ENCODE measurements at places on chromosomes 1 and 21. TPM values are rescaled to one million over a fixed set of nuclear protein-coding genes. Genes with fewer than 3 reads are reported as not detected.
A peak's percentile ranks its signal among the peaks of the same experiment; 100 is the strongest.

DNA sequence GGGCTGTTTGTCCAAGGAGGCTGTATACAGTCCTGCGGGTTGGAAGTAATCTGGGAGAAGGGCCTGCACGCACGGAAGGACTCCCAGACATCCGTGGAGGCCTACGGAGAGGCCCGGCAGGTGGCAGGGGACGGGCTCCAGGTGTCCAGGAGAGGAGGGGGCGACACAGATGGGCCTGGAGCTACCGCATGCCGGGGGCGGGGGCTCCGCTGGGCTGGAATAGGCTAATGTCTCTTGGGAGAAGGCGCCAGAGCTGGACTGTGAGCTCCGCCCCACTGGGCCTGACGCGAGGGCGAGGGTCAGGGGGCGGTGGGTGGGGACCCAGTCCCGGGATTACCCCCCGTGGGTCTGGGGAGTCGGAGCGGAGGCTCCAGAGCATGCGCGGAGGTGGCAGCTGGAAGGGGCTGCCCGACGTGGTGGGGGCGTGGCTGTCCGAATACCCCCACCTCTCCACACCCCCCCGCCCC lies 659 bp downstream of the AGO1 start:
- H3K27ac ChIP-seq = peak overlapping the region; percentile 73
- no peak for DNase-seq
- peaks cover 7% of the 10 kb centered on the region for H3K36me3 ChIP-seq

DNA sequence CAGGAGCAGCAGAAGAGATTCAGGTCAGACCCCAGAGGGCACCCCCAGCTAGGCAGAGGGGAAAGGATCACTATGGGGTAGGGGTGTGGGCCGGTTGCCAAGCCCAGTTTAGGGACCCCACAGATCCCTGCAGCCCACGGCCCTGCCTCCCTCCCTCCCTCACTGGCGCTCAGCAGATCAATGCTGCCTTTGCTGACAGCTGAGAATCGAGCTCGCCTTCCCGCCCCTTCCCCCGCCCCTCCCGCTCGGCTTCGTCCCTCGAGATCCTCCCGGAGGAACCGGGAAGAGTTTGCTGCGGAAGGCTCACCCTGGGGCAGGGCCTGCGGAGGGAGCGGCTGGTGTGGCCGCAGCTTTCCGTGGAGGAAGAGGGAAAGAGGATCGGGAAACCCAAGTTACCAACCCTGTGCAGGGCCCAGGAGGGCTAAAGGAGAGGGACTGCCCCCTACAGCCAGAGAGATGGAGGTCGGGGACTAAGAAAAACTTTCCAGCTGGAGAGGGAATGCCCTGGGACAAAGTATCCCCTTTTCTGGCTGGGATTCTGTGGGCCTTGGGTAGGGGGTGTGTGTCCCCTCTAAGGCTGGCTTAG lies 1.1 kb upstream of the KCNQ4 start:
- no peaks in the 10 kb centered on the region for H3K36me3 ChIP-seq
- H3K4me1 ChIP-seq = peaks cover 23% of the 10 kb centered on the region
- no peak for DNase-seq
- no peak overlapping the region for H3K4me3 ChIP-seq
- H3K27me3 ChIP-seq = no peaks in the 10 kb centered on the region

GRCh38 chr21:15592271-15592860 lies 137.4 kb upstream of the USP25 start:
- H3K4me1 ChIP-seq = no peaks in the 10 kb centered on the region
- DNase-seq = peak; percentile 15
- no peak overlapping the region for H3K4me3 ChIP-seq
- no peak overlapping the region for H3K27ac ChIP-seq
- no peaks in the 10 kb centered on the region for H3K27me3 ChIP-seq
- H3K36me3 ChIP-seq = no peaks in the 10 kb centered on the region

SYPL2 gene
- 0.74 TPM for total RNA-seq

DNA sequence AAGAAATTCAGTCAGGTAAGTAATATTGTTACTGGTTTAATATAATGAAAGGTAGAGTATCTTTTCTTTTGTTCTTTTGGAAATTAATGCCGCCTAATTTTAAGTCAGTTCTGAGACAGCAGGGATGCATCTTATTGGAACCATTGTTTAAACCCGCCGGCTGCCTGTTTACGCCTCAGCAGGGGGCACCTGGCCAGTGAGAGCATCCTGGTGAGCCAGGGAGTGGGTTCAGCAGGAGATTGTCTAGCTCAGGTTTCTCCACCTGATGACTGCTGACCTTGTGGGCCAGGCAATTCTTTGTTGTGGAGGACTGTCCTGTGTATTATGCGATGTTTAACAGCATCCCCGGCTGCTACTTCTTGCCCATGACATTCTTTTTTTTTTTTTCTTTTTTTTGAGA lies 30.2 kb downstream of the CHAF1B start:
- no peaks in the 10 kb centered on the region for H3K4me1 ChIP-seq
- no peak overlapping the region for H3K27ac ChIP-seq
- DNase-seq = no peak
- H3K4me3 ChIP-seq = no peak overlapping the region
- no peaks in the 10 kb centered on the region for H3K36me3 ChIP-seq

GRCh38 chr1:25563330-25564215 lies 20.2 kb downstream of the LDLRAP1 start:
- H3K36me3 ChIP-seq = no peaks in the 10 kb centered on the region
- no peaks in the 10 kb centered on the region for H3K27me3 ChIP-seq
- H3K27ac ChIP-seq = no peak overlapping the region
- H3K4me3 ChIP-seq = no peak overlapping the region
- no peak for DNase-seq

DNA sequence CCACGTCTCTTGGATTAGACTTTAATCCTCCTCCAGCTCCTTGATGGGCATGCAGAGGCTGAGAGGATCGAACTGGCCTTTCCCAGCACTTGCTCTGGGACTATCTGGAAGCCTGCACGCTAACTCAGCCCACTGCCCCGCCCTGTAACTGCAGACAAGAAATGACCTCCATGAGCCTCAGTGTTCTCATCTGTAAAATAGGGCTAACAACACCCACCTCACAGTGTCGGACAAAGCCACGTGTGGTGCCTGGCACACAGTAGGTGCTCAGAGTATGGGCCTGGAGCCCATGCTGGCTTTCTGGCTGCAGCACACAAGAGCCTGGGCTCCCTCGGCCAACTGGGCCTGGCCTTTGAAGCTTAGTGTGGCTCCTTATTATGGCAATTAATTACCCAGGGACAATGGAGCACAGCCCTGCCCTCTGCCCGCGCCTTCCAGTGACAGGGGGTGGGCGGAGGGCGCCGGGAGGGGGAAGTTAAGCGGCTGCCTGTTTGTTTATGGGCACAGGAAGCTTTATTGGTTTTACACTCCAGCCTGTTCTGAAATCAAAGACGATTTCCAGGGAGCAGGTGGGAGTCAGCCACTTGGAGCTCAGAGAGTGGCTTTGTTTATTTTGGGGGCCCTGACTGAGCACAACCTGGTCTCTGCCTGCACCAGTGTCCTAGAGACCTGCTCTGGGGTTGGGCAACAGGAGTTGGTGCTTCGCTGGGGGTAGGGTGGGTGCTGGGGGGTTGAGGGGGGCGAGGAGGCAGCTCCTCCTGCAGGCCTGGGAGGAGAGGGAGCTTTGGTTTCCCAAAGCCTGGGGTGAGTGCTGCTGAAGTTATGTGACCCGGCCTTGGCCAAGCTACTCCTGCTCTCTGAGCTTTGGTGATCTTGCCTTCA lies 31.0 kb downstream of the PAX7 start:
- H3K27me3 ChIP-seq = no peaks in the 10 kb centered on the region
- no peak overlapping the region for H3K27ac ChIP-seq
- DNase-seq = no peak
- peaks cover 6% of the 10 kb centered on the region for H3K4me1 ChIP-seq

TMEM183A gene
- 59.1 TPM for total RNA-seq

- H3K4me3 ChIP-seq = no peak overlapping the region
- no peaks in the 10 kb centered on the region for H3K27me3 ChIP-seq
- H3K4me1 ChIP-seq = no peaks in the 10 kb centered on the region
- no peak for DNase-seq
- H3K36me3 ChIP-seq = no peaks in the 10 kb centered on the region
- H3K27ac ChIP-seq = no peak overlapping the region
Observed at GRCh38 chr1:19785660-19786059, 14.1 kb downstream of the TMCO4 start.

MROH7 gene
- not detected for total RNA-seq

DNA sequence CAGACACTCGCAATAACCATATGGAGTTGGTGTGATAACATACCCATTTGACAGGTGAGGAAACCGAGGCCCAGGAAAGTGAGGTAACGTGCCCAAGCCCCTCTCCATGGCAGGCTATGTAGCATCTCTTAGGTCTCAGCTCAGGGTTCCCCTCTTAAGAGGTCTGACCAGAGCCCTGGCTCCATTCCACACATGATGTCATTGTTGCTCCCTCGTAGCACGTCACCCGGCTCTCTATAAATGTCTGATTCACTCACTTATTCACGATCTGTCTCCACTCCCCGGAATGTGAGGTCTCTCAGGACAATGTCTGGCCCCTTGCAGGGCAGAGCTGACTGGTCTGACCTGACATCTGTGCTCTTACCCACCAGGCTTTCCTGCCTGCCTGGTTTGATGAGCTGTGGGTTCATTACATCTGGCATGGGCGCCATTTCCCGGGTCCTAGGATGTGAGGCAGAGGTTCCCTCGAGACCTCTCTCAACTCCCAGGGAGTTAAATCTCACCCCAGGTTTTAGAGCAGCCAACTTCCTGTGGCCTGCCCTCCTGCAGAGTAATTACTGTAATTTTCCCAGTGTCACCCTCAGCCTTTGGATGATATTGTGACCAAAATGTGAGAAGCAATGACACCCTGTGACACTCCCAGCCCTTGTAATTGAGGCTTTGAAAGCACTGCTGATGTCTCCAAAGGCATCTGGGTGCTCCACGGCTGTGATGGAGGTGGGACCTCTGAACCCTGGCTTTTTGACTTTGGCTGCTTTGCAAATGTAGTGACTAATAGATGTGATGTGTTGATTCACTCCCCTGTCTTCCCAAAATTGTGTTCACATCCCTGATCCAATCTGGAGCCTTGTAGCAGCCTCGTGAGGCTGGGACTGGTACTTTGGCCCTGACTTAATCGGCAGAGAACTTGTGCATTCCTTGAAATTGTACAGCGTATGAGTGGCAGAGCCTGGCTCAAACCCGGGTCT lies 10.6 kb downstream of the ACTL8 start:
- no peak overlapping the region for H3K27ac ChIP-seq
- no peak for DNase-seq
- no peaks in the 10 kb centered on the region for H3K36me3 ChIP-seq
- H3K4me3 ChIP-seq = no peak overlapping the region
- no peaks in the 10 kb centered on the region for H3K4me1 ChIP-seq
- no peaks in the 10 kb centered on the region for H3K27me3 ChIP-seq

LEFTY2 gene
- not detected for total RNA-seq

- peak overlapping the region; percentile 5 for H3K27ac ChIP-seq
- H3K4me1 ChIP-seq = peaks cover 18% of the 10 kb centered on the region
- H3K27me3 ChIP-seq = no peaks in the 10 kb centered on the region
- no peak overlapping the region for H3K4me3 ChIP-seq
Observed at GRCh38 chr1:85240174-85240601, 19.3 kb downstream of the C1orf52 start.

NFIA gene
- total RNA-seq = 20.9 TPM

GRCh38 chr1:150149271-150150132 lies at the start of gene PLEKHO1:
Gene PLEKHO1 (plus strand): TSS chr1:150149916. CDS start chr1:150150258, 342 bp downstream.
- H3K4me1 ChIP-seq = peaks cover 11% of the 10 kb centered on the region
- H3K27me3 ChIP-seq = no peaks in the 10 kb centered on the region
- no peaks in the 10 kb centered on the region for H3K36me3 ChIP-seq

- H3K4me1 ChIP-seq = no peaks in the 10 kb centered on the region
- no peak overlapping the region for H3K27ac ChIP-seq
- H3K36me3 ChIP-seq = no peaks in the 10 kb centered on the region
- DNase-seq = no peak
Observed at GRCh38 chr1:216457356-216457755, 34.1 kb upstream of the USH2A start.

DNA sequence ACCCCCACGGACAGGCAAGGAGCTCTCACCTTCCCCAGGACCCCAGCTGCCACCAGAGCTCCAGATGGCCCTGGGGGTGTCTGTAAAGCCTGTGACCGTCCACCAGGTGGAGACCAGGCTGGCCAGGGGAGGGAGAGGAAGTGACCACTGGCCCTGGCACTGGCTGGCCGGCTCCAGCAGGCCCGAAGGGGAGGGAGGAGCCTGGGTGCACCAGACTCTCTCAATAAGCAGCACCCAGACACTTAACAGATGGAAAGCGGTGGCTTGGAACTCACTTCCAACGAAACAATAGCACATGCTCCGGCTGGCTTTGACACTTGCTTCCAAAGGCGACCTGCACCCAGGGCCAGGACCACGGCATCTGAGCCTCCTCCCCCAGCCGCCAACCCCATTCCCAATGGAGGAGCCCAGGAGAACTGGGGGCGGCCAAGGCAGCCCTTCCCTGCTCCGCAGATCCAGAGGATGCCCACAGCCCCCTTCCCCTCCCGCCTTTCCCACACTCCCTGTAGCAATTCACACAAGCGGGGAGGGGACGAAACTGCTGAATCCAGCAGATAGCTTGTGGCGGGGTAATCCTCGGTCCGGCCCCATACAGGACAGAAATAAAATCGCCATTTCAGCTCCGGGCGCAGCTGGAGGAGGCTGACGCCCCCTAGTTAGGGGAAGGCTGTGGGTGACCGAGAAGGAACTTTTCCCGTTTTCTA lies 742 bp upstream of the PDE9A start:
- H3K4me1 ChIP-seq = no peaks in the 10 kb centered on the region
- no peaks in the 10 kb centered on the region for H3K27me3 ChIP-seq
- H3K27ac ChIP-seq = no peak overlapping the region
- H3K36me3 ChIP-seq = no peaks in the 10 kb centered on the region
- no peak overlapping the region for H3K4me3 ChIP-seq
- DNase-seq = no peak

INKA2 gene
- total RNA-seq = 0.54 TPM

GRCh38 chr1:154198756-154199562 lies 7.1 kb upstream of the TPM3 start:
- DNase-seq = no peak
- H3K27me3 ChIP-seq = no peaks in the 10 kb centered on the region
- H3K4me3 ChIP-seq = no peak overlapping the region
- no peaks in the 10 kb centered on the region for H3K36me3 ChIP-seq

GRCh38 chr1:15426492-15427279 lies 11.6 kb upstream of the CTRC start:
- no peak overlapping the region for H3K4me3 ChIP-seq
- H3K36me3 ChIP-seq = no peaks in the 10 kb centered on the region
- H3K27me3 ChIP-seq = no peaks in the 10 kb centered on the region
- peak overlapping the region; percentile 55 for H3K27ac ChIP-seq
- no peak for DNase-seq
- peaks cover 24% of the 10 kb centered on the region for H3K4me1 ChIP-seq

HPCAL4 gene
- total RNA-seq = 0.21 TPM

DNA sequence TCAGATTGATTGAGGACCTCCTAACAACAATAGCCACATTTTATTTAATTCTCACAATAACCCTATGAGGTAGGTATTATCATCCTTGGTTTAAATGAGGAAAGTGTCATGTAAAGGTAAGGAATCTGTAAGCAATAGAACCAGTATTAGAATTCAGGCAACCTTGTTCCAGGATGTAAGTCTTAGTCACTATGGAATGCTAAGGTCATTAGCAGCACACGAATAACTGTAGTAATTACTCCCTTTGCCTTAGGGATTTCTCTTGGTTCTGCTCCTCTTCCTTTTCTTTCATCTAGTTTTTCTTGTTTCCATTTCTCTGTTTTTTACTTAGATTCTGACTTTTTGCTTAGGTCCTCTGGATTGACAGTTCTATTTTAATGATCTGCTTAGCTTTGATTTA lies 23.1 kb upstream of the ATP6V1G3 start:
- no peaks in the 10 kb centered on the region for H3K4me1 ChIP-seq
- no peak overlapping the region for H3K27ac ChIP-seq
- DNase-seq = no peak
- no peaks in the 10 kb centered on the region for H3K36me3 ChIP-seq

FAM177B gene
- total RNA-seq = not detected

- no peak overlapping the region for H3K27ac ChIP-seq
- peak; percentile 50 for DNase-seq
- H3K36me3 ChIP-seq = peaks cover 52% of the 10 kb centered on the region
- H3K4me3 ChIP-seq = no peak overlapping the region
Observed at GRCh38 chr1:36285443-36286101, 20.6 kb upstream of the SH3D21 start.

All from Panc1 (cell line).